Amygdala (tissue), 56 donors: ENCODE measurements at places on chromosomes 12 and 14.

DNA sequence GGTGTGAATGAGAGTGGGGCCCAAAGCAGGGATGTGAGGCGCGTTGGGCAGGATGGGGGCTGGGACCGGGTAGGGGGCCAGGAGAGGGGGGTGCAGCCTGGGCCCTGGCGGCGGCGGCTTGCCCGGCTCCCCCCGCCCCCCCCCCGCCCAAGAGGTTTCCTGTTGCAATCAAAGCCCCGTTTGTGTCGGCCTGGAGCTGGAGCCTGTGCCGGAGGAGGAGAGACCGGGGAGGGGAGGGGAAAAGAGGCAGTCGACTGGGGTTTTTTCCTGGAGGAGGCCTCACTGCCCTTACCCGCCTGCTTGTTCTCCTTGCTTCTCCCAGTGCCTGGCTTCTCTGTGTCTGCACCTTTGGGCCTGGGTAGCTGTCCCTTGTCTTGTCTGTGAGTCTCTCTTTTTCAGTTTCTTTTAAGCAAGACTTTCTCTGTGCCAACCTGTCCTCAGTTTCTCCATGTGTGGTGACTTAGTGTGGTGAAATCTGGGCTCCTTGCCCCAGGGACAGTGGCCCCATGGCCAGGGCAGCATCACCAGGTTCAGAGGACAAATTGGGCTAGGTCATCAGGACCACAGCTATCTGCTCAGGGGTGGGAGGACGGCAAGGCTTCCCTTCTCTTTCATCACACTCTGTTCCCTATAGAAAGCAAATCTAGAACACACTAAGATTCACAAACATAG is 8.5 kb downstream of the RARG start:
- DNase-seq = peak; percentile 53

- no peak for DNase-seq
Observed at GRCh38 chr12:107325075-107325608, 231.8 kb upstream of the CRY1 start.

DNA sequence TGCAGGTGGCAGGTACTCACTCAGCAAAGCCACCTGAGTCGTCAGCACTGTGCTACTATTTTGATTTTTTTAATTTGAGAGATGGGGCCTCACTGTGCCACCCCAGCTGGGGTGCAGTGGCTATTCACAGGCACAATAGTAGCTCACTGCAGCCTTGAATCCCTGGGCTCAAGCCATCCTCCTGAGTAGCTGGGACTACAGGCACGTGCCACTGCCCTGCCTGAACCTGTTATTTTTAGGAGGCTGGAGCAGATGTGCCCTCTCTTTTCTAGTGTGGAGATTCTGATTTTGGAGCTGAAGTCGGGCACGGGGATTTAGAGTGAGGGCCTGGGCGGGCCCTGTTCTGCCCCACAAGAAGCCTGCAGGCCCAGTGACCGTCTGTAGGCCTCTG is 17.3 kb downstream of the SLC25A47 start:
- no peak for DNase-seq

GRCh38 chr14:96762650-96763049 is 34.5 kb upstream of the VRK1 start:
- DNase-seq = no peak

GRCh38 chr14:75342762-75343599 is 64.4 kb downstream of the FOS start:
- no peak for DNase-seq

GRCh38 chr14:96920820-96921219 is 123.6 kb downstream of the VRK1 start:
- no peak for DNase-seq

DNA sequence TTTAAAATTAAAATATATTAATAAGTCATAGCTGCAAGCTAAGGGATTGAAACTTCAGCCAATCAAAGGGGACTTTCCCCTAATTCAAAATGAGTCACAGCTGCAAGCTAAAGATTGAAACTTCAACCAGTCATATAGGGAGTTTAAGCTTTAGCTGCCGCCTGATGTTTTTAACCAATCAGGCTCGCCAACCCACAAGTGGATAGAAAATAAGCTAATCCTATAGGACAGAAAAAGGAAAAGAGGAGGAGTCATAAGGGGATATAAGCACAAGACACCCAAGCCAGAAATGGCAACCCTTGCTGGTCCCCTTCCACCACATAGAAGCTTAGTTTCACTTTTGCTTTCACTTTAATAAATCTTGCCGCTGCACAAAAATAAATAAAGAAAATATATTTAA is 1154.6 kb downstream of the GALC start:
- DNase-seq = no peak

DNA sequence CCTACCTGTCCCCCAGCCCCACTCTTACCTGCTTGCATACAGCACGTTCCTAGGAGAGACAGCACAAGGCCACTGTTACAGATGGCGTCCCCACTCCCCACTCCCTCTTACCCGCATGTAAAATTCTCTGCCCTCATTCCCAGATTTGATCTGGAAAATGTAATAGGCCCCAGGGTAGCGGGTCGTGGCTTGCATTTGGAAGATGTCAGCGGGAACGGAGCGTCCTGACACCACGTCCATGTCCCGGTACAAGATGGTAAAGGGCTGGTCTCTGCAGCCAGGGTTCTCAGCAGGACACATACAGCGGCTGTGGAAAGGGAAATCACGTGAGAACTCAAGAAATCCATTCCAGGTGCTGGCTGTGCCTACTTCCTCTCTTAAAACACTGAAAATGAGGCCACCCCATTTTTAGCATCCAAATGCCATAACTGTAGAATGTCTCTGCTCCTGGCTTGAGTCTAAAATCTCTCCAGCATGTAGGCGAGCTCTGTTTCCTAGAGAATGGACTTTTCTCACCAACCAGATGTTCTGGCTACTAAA is 10.1 kb upstream of the TC2N start:
- DNase-seq = no peak

GRCh38 chr12:24553259-24553658 is 395.6 kb downstream of the BCAT1 start:
- no peak for DNase-seq

GRCh38 chr14:66196670-66197069 is 289.5 kb upstream of the CCDC196 start:
- DNase-seq = no peak

- no peak for DNase-seq
Observed at GRCh38 chr12:5648692-5649359, 216.9 kb downstream of the NTF3 start.

DNA sequence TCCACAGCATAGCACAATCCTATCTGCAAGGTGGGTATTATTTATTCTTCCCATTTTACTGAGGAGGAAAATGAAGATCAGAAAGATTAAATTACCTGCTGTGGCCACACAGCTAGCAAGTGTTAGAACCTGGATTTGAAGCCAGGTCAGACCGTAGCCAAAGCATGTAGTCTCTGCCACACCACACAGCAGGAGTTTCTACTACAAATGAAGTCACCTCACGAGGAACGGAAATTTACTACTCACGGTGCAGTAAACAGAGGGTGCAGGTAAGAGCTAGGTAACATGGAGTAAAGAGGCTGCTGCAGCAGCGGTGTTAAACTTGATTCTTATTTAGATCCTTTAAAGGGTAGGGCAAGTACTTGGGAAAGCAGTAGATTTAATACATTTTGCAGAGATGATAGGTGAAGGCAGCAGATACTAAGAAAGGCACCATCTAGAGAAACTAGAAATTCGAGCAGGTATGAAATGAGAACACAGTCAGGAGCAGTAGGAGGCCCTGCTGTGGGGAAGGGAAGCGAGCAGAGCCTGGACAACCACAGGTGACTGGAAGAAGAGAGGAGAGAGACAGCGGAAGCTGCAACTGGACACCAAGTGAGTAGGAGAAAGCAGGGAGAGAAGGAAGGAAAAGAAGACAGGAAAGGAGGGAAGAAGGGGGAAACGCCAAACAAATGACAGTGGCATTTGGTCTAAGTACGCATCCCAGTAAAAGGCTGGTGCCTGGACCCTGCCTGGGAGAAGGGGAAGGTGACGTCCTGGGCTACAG is 21.5 kb downstream of the SPTB start:
- DNase-seq = no peak

GRCh38 chr12:70661466-70662161 is 24.4 kb upstream of the PTPRB start:
- no peak for DNase-seq

DNA sequence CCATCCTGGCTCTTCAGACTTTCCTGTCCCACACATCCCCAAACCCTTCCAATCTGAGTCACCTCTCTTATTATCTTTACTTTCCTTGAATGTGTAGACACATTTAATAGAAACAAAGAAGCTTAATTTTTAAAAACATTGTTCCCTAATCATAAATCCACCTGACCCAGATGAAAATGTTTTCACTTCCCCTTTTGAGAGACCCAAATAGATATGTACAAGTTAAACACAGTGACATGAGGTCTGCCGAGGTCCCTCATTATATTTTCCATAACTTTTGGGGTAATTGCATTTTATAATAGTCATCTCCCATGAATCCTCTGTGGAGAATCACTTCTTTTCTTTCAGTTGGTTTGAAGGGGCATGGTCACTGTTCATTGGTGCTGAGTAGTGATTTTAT is 191.1 kb downstream of the GRIN2B start:
- DNase-seq = no peak

DNA sequence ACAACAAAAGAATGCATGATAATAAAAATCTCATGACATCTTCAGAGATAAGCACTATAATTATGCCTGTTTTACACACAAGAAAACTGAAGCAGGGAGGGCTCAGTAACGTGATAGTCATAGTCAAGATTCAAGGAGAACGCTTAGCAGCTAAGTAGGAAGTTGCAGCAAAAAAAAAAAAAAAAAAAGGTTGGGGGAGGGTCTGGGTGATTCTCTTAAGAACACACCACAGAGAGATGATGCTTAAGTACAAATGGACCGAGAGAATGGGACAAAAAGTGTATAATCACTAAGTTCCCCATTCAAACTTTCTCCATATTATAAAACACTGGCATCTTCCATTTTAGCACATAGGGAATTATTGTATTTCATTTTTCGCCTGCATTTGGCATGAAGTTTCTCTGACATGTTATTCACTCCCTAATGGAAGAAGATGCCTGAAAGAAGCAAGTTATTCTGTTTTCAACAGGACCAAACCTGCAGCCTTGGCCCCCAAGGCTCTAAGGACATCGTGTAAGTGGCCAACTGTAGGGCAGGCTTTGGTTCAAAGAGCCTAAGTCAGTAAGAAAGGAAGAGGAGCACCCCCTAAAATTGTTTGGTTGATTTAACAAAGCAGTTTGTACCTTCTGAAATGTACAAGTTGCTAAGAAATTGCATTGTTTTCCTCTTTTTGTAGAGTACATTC is 142.9 kb upstream of the TMPO start:
- DNase-seq = no peak

DNA sequence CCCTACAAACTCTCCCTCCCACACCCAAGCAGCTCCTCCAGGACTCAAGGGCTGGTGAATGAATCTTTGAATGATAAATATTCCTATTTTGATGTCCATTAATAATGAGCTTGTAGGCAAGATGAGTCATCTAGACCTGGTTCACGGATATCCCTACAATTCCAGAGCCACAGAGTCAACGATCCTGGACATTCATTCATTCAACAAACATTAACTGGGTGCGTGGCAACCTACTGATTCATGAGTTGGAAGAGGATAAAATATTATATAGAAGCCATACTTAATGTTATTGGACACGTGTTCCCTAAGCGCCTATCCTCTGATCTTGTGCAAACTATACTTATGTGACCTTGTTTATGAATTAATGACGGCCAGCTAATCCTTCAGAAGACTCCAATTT is 420 bp upstream of the OTUB2 start:
- DNase-seq = no peak

- no peak for DNase-seq
Observed at GRCh38 chr14:29940482-29940881, 12.8 kb upstream of the PRKD1 start.

GRCh38 chr12:62971769-62972525 is 37.0 kb upstream of the PPM1H start:
- DNase-seq = no peak

- no peak for DNase-seq
Observed at GRCh38 chr12:95184121-95184520, 33.1 kb downstream of the FGD6 start.

GRCh38 chr14:75439989-75440388 is 12.2 kb downstream of the JDP2 start:
- peak; percentile 21 for DNase-seq

DNA sequence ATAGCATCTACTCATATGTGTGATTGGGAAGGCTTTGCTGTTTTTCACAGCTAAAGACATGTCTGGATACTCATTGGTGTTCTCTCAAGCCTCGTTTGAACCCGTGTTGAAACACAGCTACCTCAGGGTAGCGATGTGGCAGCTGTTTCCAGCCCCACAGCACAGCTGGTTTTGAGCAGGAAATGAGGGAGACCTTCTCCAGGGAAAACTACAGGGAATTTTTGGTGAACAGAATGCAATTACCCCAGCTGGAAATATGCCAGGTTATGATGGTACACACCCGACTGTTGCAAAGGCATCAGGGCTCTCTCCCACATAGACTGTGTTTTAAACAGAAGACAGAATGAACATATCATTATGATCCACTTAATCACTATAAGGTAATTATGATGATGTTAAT is 828.9 kb downstream of the VRK1 start:
- no peak for DNase-seq

DNA sequence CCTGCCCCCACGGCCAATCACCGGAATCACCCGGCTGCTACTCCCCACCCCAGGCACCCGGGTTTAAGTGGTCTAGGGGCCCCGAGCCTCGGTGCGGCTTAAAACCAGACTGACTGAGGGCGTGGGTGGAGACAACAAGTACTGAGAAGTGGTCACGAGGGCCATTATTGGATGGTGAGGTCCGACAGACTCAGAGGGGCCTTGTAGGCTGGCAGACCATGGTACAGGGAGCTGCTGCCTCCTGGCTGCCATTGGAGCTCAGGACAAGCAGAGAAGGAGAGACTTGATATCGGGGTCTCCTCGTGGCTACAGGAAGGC is 54.1 kb downstream of the FBRSL1 start:
- DNase-seq = no peak

DNA sequence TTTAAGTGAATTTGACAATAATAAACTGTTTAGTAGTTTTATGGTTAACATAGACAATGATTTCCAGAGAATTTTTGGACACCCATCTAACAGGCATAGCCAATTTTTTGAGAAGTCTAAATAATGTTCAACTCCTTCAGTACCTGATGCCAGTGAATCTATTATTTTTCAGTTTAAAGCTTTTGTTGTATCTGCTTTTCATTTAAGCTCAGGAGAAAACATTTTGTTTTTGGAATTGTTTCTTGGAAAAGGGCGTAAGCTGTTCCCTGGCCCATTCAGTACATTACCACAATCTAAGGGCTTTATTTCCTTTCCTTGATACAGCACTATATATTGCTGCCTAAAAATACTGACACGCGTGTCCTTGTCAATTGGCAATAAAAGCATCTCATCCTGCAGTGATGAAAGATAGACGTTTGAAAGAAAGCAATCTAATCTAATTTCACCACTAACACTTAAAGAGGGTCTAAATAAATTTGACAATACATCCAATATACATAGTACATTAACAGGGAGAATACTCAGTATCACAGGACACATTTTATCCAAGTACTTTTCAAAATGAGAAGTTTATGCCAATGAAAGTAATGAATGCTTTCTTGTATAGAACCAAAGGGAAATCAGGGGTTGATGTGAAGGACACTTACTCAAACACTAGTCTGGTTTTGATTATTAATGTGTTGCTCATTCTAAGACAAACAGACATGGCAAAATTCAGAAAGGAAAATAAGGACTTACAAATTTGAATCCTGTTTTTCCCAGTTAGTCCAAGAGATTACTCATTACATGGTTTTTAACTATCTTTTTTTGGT is 104.2 kb upstream of the LGR5 start:
- no peak for DNase-seq

GRCh38 chr14:65997347-65997746 is 488.8 kb upstream of the CCDC196 start:
- no peak for DNase-seq
